Activated T-cell treated with anti-CD3 and anti-CD28 coated beads, Interleukin-2, amount 50 U/mL, for 1 hour (primary cell): ENCODE measurements at places on chromosomes 4 and X.

DNA sequence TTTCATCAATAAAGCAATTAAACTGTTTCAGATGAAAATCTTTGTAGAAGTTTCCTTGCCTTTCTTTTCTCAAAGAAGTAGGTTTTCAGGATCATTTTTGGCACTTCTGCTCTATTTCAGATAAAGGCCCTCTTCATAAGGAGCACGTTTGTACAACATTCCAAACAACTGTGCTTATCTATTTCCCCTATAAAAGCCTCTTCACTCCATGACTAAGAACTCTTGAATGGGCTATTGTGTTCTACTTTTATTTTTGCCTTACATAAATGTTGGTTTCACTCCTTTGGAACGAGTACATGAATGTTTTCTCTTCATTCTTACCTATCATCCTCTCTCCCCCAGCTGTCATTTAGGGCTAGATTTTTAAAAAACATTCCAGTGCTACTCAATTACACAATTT is 288.0 kb upstream of the PPP1R2C start:
- no peak for DNase-seq

DNA sequence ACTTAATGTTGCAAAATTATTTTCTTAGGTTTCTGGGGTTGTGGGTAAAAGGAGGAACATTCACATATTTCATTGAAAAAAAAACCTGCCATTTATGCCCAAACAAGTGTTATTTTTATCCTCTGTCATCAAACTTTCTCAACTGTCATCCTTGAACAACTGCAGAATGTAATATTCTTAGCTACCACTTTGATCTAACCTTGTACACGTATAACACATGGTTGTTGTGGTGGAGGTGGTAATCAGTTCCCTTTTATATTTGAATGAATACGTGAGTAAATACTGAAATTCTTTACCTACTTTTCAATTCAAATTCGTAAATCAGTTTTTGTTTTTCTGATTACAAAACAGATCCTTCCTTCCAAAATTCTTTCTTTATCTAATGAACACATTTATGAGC is 3.8 kb upstream of the AMMECR1 start:
- DNase-seq = no peak

DNA sequence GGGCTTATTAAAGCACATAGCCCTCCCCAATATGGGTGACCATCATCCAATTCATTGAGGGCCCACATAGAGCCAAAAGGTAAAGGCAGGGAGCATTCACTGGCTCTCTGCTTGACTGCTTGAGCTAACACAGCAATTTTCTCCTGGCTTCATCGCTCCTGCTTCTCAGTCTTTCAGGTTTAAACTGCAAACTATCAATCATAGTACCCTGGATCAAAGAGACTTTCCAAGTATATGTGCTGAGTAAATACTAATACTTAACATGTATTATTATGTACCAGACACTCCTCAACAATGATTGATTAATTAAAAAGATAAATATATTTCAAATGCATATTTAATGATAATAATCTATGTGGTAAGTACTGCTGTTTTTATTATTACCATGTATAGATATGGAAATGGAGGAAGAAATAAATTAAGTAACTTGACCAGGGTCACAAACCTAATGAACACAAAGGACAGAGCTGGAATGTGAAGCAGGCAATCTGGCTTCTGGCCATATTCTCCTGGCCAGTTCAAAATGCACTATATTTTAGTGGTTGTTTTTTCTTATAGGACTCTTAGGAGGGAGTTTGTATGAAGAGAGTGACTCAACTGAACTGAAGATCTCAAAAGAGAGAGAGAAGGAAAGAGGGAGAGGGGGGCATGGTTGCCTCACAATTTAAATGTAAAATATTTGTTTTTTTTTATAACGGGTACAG is 1197.3 kb downstream of the TECRL start:
- no peak for DNase-seq

DNA sequence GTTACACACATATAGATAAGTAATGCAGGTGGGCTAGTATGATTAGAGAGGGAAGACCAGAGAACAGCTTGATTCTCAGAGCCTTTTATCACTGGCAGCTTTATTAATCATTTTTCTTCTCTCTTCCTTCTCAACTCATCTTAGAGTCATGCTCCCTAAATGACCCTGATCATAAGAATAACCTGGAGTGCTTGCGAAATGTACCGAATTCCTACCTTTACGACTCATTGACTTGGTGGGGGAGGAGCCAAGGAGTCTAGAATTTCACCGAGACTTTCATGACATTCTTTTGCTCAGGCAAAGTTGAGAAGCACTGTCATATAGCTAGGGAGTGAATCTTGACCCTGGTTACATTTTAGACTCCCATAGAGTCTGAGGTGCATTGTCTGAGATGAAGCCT is 298.9 kb upstream of the PUDP start:
- no peak for DNase-seq

DNA sequence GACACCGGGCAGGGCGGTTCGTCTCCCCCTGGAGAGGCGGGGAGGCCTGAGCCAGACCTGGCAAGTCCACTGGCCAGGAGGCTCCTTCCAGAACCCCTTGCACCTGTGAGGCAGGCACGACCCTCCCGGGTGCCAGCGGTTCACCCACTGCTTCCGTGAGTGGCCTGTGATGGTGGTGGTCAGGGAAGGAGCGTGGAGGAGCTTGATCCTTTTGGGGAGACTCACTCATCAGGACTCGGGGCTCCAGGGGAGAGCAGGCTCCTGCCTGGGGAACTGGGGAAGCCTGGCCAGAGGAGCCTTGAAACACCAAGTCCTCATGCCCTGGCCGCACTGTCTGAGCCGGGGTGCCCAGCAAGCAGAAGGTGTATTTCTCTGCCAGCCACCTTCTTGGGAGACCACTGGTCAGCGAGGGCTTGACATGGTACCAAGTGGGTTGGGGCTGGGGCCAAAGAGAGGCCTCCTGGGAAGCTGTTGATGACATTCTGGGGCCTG is 860 bp downstream of the FAM50A start:
- DNase-seq = no peak

DNA sequence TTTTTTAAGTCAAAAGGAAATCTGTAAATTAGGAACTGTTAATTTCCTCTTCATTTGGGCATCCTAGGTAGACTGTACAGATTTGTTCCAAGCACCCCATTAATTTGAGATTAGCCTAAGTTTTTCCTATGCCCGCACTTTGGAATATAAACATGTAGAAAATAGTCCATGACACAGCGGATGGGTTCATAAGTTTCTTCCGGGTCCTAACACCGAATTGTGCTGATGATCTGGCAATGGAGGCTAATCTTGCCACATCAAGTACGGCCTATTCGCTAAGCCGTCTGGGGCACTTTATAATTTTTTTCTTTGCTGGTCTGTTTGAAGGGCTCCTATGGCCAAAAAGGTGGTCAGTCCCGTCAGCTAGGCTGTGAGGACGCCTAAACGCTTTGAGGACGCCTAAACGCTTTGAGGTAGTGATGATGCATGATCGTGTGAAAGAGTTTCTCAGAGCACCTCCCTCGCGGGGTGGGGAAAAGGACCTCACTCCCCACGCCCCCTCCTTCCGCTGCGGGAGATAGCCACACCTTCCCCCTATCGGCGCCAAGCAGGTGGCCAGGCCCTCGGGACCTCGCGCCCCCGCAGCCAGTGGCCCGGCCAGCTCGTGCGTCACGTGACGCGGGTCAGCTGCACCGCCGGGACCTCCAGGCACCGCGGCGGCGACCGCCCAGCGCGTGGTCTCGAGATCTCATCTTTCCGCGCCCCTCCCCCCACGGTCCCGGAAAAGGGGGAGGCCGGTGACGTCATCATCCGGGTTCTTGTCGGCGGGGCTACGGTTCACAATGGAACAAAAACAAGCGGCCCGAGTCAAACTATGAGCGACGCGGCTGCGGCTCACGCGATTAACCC is 977 bp upstream of the USP9X start:
- DNase-seq = peak; percentile 100

- no peak for DNase-seq
Measured at GRCh38 chrX:112359906-112360305, 277.3 kb upstream of the TRPC5 start.

DNA sequence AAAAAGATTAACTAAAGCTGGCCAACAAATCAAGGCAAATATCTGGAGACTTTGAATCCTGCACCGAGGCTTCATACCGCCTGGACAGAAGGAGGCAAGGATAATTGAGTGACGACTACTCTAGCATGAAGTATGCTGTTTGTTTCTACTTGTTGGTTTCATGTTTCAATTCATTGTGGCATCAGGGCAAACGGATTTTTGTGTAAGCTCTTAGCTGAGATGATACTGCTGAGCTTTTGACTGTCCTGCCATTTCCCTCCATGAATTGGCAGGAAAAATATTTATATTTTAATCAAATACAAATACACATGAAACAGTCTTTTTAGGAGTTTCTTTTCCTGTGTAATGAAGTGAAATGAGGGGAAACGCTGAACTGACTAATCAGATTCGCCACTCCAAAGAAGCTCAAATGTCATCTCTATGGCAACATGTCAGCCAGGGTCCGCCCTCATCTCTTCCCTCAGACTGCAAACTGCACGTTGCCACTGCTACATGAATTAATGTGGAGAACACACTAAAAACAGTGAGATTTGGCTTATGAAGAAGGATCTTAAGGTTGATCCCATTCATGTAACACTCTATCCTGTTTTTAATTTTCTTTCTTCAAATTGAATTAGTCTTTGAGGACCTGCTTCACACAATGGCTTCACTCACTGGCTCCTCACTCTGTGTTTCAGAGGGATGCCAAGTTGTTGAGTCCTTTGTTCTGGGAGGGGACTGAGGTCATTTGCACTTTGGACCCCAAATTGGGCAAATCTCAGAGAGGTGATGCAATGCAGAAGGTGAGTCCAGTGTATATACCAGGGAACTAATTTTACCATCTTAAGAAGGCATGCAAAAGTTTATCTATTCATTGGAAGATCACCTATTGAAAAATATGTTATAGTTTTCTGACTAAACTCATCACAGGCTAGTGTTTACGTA is 149.6 kb upstream of the MID1 start:
- no peak for DNase-seq

GRCh38 chrX:136354201-136354600 is 53.4 kb downstream of the ADGRG4 start:
- no peak for DNase-seq
